CD4-positive, alpha-beta T cell treated with Interferon gamma for 1 hour (primary cell): ENCODE measurements at places on chromosomes 6 and 20.
A peak's percentile ranks its signal among the peaks of the same experiment; 100 is the strongest.

GRCh38 chr20:62235001-62235776 is 3.1 kb upstream of the OSBPL2 start:
- no peak for DNase-seq

- DNase-seq = no peak
These were observed 501.3 kb downstream of the CD109 start for GRCh38 chr6:74197310-74197709.

DNA sequence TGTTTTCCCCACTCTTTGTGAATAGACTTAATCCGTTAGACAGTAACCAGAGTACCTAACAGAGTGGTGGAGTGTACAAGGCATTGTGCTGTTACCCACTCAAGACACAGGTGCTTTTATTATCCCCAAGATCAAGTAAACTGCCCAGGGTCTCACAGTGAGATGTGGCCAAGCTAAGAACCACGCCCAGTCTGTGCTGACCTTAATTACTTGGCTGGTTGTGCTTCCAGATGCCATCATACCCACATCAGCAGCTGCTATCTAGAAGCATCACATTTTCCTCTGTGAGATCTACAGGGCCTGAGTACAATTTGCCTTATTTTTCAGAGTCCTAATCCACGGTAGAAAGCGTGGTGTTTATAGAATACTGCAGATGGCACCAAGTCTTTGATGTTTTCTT is 70.3 kb downstream of the GFRA4 start:
- no peak for DNase-seq

- DNase-seq = no peak
These were observed 20.5 kb upstream of the NT5E start for GRCh38 chr6:85429346-85429745.

DNA sequence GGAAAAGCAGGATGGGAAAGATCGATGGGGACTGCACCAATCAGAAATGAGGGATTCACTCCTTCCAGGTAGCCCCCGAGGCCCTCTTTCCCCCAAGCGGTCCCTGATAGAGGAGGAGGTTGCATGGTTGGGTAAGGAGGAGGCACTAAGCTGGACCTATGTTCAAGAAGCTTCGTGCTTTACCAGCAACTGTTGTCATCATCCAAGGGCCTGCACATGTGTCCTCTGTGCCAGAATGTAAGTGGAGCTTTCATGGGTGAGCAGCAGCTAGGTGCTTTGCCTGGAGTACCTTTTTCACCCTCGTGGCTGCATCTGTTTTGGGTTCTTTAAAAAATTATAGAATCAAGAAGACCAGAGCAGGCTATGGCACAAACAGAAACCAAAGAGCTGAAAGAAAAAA is 54.0 kb downstream of the GMPR start:
- no peak for DNase-seq

DNA sequence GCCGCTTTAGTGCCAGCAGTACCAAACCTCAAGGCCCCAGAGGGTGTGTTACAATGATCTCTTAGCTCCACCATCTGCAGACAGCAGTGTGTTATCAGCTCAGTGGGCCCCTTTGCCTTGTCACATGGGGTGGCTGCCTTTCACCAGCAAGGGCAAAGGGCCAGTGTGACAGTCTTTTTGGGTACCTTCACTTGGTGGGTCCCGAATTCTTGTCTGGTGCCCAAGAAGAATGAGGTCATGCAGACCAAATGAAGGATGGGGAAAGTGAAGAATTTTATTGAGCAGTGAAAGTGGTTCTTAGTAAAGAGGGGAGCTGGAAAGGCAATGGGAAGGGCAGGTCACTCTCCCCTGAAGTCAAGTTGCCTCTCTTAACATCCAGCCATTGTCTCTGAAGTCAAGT is 2.9 kb upstream of the SMIM28 start:
- no peak for DNase-seq

DNA sequence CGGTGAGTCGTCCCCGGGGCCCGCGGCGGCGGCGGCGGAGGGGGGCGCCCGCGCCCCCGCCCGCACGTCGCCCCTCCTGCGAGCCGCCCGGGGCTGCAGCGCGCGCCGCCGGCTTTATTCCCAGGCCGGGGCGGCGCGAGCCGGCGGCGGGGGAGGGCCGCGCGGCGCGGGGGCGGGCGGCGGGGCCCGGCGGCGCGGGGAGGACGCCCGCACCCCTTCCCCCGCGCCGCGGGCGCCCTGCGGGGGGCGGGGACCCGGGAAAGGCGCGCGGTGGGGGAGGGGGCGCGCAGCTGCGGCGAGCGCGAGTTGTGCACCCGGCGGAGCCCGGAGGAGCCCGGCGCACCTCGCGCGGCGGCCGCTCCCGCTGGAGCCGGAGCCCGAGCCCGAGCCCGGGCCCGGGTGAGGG is 646 bp downstream of the HMGA1 start:
- DNase-seq = peak; percentile 23

DNA sequence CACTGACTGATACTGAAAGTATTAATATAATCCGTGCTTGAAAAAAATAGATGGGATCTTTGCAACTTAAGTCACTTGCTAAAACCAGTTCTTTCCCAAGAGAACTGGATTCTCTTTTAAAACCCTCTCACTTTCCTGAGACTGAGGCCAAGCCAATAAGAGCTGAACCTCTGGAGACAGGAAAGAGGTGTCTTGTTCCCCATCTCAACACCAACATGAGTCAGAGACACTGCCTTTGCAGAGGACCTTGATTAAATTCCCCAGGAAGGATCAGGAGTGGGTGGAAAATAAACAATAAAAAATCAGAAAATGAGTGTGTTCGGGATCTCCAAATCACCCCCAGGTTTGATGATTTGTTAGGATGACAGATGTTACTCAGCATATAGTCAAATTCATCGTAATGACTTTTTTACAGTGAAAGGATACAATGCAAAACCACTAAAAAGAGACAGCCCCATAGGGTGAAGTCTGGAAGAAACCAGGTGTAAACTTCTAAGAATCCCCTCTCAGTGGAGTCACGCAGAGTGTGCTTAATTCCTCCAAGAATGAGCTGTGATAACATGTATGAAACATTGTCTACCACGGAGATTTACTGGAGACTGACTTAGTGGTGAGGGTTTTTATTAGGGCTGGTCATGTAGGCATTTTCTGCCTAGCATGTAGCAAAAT is 122.8 kb upstream of the BEND3 start:
- no peak for DNase-seq

DNA sequence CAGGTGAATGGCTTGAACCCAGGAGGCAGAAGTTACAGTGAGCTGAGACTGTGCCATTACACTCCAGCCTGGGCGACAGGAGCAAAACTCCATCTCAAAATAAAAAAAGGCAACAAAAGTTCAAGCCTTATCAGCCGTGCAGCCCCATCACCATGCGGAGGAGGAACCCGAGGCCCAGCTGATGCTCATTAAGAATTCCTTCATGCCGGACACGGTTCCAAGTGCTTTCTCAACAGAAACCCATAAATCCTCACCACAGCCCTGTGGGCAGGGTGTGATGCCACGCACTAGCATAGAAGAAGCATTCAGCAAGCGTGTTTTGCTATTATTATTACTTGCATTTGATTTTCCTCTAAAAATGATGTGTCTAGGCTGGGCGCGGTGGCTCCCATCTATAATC is 56.3 kb downstream of the PREX1 start:
- DNase-seq = no peak

DNA sequence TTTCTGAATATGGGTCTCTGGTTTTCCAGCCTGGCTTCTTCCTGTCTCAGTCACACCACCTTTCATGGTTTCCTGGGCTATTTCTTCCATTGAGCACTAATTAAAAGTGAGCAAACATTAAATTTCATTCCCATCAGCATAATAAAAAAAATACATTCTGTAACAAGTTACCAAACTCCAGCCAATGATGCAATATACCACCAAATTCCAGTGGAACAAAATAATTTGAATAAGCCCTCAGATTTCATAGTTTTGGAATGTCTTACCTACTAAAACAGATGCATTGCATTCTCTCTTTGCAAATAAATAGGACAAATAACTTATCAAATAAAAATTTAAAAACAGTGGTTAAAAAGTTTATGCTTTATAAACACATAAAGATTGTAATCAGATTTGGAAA is 97.8 kb upstream of the PRDM1 start:
- DNase-seq = no peak

- DNase-seq = no peak
These were observed 6.3 kb downstream of the SMOC2 start for GRCh38 chr6:168447282-168447681.
